ENCODE measurements at places on chromosomes 11 and 22.

GRCh38 chr11:71202598-71202944 is 49.8 kb downstream of the SHANK2 start:
- no peak for DNase-seq

DNA sequence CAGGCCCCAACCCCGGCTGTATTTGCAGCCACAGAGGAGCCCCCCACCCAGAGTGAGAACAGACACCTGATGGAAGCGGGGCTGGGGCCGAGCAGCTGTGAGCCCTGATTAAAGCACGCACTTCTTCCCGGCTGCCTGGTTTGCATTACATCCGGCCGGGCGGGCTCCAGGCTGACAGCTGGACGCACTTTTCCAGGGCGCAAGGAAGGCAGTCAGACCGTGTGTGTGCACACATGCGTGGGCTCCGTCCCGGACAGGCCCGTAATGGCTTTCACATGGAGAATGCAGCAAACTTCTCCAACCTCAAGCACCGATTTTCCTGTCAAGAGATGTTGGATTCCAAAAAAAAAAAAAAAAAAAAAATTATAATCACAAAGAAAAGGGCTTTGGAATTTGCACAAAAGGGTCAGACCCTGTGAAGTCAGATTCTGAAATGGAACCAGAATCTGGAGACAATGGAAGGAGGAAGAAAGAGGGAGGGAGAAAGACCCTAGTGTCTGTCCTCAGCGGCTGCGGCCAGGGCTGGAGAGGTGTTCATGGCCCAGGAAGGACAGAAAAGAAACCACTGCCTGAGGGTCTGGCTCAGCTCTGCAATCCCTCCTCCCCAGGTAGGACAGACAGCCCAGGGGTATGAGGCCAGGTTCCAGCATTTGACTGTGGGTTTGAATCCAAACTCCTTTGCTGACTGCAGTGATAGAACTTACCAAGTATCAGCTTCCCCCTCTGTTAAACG is 365.5 kb downstream of the MN1 start:
- DNase-seq, result no peak

DNA sequence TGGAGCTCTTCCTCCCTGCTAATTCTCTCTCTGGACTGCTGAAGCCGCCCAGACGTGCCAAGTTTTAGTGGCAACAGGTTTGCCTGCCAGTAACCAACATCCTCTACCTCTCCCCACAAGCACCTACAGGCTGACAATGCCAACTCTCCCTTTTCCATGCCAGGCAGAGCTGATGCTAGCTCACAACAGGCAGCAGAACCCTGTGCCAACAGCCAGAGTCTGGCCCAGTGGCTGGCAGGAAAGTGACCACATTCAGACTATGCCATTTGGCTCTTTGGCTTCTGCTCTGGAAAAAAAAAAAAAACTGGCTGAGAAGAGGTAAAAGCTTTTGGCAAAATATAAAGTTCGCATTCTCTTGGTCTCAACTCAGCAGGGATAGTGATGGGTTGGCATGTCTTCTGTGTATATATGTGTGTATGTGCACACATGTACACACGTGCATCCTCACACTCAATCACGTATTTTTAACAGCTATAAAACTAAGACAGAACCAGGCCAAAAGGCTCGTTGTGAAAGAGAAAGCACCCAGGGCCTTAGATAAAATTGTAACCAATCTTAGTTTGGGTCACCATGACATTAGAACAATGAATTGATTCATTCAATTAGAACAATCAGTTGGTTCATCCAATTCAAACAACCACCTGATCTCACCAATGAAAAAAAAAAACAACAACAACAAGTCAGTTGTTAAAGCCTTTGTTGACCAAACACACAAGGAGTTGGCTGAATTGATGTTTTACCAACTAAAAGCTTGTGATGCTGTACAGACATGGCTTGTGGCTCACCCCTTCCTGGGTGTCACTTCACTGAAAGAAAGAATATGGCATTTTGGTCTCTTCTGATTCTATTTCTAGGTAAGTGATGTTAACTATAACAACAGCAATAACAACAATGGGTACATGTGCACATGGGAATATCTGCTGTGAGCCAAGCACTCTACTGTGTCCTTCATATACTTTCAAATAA is 48.6 kb downstream of the TRIM29 start:
- no peak for DNase-seq

DNA sequence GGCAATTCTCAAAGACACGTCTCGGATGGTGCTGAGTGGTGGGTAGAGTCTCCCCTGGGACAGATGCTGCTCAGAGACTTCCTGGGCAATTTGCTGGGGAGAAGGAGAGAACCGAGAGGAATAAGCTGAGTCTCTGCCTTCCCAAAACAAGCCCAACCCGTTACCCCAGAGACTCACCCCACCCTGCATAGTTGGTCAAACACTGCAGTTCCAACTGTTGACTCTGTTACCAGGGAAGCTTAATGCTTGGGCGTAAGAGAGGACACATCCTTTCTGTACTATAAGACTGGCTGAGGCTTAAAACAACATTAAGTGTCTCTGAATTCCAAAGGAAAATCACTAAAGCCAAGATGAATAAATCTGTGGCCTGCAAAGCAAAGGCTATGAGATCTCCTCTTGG is 68.1 kb downstream of the CCDC81 start:
- DNase-seq, result no peak

GRCh38 chr22:25372000-25372595 is 152.7 kb downstream of the CRYBB2 start:
- DNase-seq, result no peak

DNA sequence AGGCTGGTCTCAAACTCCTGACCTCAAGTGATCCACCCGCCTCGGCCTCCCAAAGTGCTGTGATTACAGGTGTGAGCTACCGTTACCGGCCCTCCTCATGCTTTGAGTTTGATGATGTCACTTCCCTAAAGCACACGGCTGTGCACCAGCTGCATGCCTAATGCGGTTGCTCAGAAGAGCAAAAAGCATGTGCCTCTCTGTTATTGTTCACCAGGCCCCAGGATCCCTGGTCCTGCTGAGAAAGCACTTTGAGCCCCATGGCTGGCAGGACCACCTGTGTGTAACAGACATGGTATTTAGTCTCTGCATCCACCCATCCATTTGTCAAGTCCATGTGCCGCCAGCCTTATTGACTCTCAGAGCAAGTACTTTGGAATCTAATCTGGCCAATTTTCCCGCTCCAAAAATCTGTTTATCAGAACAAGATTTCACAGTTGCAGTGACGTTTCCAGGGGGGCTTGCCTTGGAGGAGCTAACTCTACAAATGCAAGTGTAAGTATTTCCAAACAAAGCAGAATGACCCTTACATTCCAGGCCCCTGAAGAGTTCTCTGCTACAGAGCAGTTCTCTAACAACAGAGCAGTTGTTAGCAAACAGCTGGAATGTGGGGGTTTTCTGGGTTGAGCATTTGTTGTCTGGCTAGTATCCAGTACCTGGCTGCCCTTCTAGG is 89.4 kb downstream of the LDLRAD3 start:
- DNase-seq, result no peak

GRCh38 chr11:113873236-113873626 is 2.1 kb downstream of the USP28 start:
- no peak for DNase-seq

DNA sequence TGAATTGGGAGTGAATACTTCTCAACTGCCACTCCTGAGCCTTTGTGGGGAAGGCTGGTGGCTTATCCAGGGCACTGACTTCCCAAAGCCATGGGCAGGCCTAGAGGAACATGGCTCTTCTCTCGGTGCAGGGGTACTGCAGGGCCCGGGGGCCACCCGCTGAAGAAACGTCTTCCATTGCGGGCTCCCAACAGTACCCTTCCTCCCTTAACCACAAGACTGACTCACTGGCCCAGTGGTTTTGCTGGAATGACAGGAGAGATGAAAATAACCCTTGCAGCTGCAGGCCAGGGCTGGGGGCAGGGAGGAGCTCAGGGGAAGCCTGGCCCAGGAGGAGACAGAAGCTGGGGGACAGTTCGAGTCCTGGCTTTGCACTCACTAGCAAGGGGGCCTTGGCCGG is 13.5 kb downstream of the TXN2 start:
- no peak for DNase-seq

DNA sequence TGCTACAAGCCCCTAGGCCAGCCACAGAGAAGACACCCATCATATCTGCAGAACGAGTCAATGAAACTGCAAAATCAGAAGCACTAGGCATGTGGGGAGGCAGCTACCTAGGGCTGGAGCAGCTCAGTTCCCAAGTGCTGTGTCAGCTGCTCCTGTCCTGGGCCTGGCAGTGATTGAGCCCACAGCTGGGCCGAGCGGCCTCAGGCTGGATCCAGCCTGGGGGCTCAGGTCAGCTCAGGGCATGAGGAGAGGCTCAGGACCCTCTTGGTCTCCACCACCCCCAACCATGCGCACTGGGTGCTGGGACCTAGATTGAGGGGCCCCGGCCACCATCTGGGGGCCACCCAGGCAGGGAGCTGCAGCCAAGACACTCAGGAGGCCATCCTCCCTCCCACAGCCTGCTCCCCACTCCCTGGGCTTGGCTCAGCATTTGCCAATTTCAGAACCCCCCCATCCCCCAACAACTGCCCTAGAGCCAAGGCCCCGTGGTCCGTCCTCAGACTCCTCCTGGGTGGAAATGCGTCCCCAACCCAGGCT is 2.4 kb upstream of the TNNT3 start:
- DNase-seq, result no peak

DNA sequence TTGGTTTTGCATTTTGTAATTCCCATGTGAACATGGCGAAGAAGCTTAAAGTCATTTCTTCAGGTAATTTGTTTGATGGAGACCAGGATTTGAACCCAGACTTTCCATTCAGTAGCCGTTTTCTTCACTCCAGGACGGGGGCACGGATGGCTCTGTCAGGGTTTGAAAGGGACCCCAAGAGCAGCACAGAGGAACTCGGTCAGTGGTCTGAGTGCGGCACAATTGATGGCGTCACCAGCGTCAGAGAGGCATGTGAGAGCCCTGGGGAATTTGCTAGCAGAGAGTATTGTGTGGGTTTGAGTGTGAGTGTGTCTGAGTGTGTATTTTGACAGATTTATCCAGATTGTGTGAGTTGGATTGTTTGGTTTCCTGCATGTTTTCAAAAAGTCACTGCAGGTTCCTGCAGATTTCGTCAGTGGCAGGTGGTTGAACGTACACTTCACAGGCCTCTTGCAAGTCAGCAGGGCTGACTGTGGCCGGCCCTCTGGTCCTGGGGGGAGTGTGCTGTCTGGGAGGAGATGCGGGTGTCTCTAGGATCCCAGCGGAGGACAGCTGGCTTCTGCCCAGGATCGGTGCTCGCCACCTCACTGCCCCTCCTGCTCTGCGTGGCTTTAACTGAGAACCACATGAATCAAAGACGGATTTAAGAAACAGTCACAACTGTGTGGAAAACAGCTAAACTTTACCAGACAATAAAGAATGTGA is 199.3 kb downstream of the TBC1D22A start:
- DNase-seq, result no peak

- no peak for DNase-seq
Measured at GRCh38 chr22:36343720-36344105, 44.1 kb downstream of the MYH9 start.

- DNase-seq, result no peak
Measured at GRCh38 chr11:34492806-34493414, 20.7 kb downstream of the ELF5 start.

GRCh38 chr22:24009227-24010017 is 1.7 kb upstream of the CABIN1 start:
- no peak for DNase-seq

DNA sequence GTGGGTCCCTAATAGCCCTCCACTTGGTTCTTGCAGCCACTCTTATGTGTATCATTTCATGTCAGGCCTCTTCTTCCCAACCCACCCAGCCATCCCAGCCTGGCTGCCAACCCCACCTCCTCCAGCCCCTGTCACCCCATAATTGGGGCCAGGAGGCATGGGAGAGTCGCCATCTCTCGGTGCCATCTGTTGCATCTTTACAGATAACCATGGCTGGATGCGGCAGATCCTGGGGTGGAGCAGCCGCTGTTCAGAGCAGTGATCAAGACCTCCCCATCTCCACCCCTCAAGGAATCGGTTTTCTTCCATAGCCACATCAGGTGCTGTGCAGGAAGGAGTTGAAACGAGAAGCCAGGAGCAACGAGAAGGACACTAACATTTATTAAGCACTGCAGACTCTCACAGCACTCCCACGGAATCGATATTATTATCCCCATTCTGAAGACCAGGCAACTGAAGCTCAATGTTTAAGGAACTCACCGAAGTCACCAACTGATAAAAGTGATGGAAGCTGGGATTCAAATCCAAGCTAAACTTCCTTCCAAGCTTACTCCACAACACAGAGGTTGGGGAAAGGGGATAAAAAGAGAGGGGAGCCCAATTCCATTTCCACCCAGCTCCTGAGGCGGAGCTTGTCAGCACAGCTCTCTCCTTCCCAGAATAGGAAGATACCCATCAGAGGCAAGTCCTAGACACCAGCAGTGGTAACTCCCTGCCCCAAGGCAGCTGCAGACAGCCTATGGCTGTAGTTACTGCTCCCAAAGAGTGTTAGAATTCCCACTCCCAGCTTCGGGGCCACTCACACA is 2.7 kb downstream of the SLC43A1 start:
- no peak for DNase-seq

- DNase-seq, result no peak
Measured at GRCh38 chr11:61954851-61955421, 4.8 kb downstream of the BEST1 start.

DNA sequence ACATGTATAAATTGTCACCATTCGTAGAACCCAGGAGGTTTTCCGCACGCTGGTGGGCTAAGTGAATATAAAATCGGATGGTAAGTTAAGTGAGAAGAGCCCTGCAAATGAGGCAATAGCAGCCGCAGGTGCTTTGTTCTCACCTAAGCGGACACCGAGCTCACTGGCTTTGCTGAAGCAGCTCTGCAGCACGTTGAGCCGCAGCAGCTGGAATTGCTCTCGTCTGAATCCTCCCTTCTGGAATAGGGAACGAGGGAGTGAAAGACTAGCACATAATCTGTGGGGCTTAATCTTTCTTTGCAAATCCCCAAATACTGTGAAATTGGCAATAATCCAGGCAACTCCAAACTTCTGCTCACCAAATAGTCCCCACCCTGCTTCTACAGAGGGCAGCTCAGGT is 488.1 kb downstream of the NTM start:
- no peak for DNase-seq

DNA sequence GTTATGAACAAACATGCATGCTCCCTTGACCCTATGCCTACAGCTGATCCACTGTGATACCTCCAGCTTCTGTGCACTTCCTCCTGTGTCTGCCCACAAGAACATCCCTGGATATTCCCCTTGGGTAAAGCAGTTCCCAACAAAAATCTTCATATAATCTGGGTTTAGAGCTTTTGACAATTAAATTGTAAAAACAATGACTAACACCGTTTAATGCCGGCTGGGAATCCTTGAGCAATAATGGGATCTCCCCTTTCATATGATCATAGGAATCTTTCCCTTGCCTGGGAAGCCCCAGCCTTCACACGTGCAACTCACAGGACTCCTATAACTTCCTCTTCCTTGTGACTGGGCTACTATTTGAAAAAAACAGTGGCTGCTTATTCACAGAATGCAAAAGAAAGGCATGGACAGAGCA is 6.3 kb upstream of the ZC3H12C start:
- no peak for DNase-seq

All from NCI-H1436 treated with DMSO at 0.1 percent for 48 hours (cell line).